ENCODE measurements at places on chromosomes 4 and X. TPM values are rescaled to one million over a fixed set of nuclear protein-coding genes. Genes with fewer than 3 reads are reported as not detected.

DNA sequence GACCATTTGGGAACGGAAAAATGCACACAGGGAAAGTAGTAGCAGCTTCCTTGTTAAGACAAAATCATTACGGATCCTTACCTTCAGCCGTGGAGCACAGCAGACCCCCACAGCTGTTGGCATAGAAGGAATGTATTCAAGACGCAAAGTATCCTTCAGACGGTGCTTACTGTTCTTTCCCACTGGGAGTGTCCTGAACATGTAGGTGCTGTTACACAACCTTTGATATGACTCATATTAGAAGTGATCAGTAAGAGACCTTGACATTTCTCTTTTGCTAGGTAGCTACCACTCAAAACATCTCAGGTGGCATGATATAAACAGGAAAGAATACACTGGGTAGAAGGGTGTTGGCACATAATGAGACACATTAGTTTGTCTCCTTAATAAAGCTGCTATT lies 154.0 kb upstream of the FMR1 start:
- no peak for DNase-seq

DNA sequence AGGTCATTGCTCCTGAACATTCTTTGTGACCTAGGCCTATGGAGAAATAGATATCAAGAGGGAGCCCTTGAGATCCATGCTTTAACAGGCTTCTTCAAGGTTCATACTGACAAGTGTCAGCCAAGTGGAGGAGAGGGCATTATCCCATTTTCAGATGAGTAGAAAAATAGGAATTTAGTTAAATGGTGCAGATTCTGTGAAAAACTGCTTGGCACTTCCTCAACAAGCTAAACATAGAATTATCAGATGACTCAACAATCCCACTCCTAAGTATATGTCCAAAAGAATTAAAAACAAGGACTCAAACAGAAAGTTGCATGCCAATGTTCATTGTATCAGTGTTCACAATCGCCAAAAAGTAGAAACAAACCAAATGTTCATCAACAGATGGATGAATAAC lies 43.8 kb upstream of the KCNIP4 start:
- no peak for DNase-seq

DNA sequence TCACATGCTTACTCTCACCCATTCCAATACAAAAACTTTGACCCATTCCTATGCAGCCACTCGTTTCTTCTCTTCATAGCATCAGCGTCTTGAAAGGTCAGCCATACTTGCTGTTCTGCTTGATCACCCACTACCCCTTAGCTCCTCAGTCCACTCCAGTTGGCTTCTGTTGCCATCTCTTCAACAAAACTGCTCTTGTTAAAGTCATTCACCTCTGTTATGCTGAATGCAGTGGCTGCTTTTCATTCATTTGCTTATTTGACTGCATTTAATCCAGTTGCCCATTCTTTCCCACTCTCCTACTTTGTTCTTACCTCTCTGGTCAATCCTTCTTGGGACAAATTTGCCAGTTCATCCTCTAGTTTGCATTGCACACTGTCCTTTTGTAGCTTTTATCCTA lies 24.9 kb downstream of the CEP135 start:
- no peak for DNase-seq

GRCh38 chrX:21375708-21376009 lies 1.4 kb downstream of the CNKSR2 start:
- no peak for DNase-seq

DNA sequence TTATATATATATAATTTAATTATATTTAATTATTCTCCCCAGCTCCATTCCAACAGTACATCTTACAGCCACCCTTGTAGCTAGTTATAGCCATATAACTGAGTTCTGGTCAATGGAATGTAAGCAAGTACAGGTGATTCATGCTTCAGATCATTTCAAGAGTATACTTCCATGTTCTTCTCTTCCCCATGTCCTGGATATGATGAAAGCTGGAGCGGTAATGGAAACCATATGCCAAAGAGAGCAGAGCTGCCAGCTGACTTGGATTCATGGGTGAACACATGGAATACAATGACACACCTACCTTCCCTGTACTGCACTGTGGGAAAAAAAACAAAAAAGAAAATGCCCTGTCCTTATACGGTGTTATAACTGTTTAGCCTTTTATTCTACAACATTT lies 17.5 kb upstream of the CORIN start:
- DNase-seq: no peak

The F8A2 gene
- total RNA-seq: not detected

The OR13H1 gene
- total RNA-seq: not detected

The SPANXN3 gene
- total RNA-seq: not detected

DNA sequence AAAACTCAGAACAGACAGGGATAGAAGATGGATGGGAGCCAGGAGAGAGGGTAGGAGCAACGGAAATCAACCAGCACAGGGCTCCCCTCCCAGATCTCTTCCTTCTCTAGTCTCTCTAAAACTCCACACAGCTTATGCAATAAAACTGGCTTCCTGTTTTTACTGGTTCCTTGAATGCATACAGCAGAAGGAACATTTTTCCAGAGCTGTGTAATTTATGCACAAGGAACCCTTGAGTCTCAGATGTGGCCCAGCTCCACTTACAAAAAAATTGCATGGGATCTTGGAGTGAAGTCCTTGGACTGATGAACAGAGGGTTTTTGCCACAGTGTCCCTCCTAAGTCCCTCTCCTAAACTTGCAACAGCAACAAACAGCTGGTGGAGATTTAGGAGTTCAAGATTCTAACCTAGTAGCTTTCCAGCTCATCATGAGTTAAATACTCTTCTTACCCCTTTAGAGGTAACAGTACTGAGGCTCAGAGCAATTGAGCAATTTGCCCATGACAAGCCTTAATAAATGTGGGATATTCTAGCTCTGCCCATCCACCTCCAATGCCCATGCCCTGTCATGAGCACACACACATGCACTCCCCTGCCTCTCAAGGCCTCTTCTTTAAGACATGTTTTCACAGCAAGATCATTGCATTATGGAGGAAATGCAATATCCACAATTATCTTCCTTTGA lies 18.4 kb upstream of the CC2D2A start:
- DNase-seq: no peak

The SHROOM2 gene
- total RNA-seq: 0.58 TPM

DNA sequence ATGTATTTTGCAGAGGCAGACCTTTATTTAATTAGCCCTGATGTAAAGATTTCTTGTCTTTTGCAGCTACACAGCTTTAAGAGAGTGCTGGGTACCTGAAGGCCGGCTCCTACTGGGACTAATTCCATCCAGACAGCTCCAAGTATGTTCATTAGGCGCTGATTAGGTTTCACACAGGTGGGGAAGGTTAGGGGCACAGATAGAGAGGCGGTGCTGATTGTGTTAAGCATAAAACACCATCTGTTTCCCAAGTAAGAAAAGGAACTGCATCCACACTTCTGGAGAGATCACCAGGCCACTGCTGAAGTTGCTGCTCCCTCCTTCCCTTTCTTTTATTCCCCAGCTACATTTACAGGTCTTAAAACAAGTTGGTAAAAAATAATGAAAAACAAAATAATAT lies 349.5 kb downstream of the ZIC3 start:
- no peak for DNase-seq

The CFAP99 gene
- total RNA-seq: not detected

- no peak for DNase-seq
Measured at GRCh38 chr4:88897752-88898151, 159.2 kb downstream of the FAM13A start.

DNA sequence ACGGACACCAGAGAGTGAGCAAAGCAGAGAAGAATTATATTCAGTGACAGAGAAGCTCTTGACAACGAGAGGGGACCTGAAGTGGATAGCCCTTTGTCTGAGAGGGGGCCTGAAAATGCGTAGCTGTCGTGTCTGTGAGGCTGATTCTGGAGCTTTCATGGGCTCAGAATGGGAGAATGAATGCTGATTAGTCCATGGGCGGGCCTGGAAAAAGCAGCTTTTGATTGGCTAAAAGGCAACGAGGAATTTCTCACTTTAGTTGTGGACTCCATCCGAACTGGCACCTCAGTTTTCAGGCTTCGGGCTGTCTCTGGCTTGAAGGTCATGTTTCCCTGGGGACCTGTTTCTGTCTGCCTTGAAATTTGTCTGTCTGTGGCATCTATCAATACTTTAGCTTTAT lies 487.1 kb downstream of the TECRL start:
- DNase-seq: no peak

- no peak for DNase-seq
Measured at GRCh38 chr4:184447664-184448063, 26.7 kb downstream of the IRF2 start.

The WNK3 gene
- 1.2 TPM for total RNA-seq

DNA sequence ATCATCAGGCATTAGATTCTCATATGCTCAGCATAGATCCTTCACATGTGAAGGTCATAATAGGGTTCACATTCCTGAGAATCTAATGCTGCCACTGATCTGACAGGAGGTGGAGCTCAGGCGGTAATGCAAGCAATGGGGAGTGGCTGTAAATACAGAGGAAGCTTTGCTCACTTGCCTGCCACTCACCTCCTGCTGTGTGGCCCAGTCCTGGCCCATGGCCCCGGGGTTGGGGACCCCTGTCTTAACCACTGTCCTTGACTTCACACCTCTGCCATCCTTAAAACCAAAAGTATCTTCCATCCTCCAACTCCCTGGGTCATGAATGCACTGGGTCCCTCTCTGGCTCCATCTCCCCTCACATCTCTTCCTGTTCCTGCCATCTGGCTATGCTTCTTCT lies 129.1 kb downstream of the HMX1 start:
- no peak for DNase-seq

DNA sequence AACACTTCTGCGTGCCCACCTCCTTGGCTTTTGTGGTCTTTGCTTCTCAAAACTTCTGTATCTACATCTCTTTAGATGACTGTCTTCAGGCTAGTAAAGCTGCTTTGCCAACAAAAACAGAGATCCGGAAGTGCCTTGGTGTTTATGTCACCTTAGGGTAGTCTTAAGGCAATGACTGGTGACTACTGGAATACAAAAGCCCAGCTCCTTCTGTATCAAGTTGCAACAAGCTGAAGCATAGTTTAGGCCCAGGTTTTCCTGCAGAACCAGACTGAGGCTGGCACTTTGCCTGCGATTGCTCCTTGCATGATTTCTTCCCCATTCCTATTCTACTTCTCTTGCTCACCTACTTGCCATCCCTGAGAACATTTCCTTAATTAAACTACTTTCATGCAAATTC lies 333.8 kb downstream of the DMD start:
- DNase-seq: no peak

DNA sequence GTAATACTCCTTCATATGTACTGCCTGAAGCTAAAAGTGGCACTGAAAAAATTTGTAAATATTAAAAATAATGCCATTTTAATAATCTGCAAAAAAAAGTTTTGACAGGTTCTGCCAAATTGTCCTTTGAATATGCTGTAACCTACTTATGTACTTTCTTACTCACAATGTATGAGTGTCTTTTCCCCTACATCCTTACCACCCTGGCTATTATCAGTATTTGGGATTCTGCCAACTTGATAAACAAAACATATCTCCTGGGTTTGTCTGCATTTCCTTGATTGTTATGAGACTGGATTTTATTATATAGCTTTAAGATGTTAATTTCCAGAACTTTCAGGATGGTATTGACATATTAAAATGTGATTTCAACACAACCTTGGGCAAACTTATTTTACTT lies 187.9 kb downstream of the CHM start:
- no peak for DNase-seq

DNA sequence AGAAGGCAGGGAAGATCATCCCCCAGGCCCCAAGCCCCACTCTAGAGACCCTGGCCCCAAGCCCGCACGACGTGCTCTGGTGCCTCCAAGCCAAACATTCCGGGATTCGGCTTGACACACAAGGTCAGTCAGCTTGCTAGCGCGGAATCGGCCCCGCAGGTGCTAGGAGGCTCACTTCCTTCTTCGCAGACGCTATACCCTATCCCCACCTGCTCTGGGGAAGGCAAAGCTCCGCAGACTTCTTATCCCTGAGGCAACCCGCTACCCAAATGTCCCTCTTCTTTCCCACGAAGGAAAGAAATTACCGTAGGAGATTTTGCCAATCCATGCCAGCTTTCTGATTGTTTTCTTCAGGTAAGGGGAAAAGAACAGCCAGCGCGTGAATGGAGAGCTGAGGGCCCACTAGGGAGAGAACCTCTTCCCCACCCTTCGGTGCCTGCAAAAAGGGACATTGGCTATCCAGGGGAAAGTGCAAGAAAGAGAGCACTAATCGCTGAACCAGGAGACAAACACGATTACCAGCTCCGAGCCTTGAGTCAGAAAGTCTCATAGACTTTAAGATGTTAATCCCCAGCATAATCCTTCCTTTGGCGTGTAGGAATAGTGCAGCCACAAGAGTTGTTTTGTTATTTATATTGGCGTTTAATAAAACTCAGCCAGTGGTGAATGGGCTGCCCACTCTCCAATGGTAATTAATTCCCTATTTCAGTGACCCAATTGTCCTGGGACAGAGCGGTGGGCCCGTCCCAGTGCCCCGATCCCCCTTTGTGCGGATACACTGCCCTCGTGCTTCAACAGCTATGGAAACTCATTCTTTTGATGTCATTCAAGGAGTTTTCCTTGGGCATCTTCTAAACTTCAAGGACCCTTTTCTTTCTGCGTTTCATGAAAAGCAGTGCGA lies 5.4 kb upstream of the NEUROG2 start:
- no peak for DNase-seq

- no peak for DNase-seq
Measured at GRCh38 chrX:154098551-154098950, 1.0 kb upstream of the MECP2 start.

DNA sequence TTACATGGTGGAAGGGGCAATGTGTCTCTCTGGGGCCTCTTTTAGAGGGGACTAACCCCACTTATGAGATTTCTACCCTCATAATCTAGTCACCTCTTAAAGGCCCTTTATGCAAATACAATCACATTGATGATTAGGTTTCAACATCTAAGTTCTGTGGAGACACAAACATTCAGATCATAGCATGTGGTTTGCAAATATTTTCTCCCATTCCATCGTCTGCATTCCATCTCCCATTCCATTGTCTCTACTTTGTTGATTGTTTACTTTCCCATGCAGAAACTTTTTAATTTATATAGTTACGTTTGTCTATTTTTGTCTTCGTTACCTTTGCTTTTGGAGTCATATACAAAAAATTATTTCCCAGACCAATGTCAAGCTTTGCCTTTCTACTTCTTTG lies 927.5 kb upstream of the INTU start:
- DNase-seq: no peak

The AMBN gene
- not detected for total RNA-seq

DNA sequence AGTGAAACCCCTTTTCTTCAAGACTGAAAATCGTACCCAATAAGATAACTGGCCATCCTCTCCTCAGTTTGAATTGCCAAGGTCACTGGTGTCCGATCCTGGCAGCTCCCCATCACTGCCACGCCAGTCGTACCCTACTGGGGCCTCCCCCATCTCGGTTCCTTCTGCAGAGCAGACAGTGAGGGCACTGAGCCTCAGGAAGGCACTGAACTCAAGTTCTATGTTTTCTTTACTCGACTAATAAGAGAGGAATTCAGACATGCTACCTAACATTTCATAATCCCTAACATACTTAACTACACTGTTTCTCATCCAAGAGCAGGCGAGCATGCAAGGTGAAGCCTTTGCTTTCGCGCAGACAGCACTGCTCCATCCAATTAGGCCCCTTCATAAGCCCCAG lies 23.4 kb downstream of the ZFYVE28 start:
- no peak for DNase-seq

DNA sequence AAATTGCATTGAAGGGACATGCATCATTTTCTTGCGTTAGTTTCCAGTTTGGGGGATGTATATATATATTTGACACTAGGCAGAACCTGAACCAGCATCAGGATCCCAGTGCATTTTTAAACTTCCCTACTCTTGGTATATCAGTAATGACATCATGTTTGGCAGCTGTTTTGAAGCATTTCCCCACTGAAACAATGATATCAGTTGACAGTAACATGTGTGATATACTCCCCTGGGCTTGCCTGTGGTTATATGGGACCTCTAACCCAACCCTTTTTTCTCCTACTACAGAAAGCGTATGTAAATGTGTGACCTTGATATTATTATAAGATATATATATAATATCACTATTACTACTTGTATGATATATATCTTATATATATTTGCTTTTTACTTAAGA lies 225.9 kb upstream of the CASK start:
- no peak for DNase-seq
